Osteoblast (primary cell): ENCODE measurements at places on chromosomes 3 and 15. TPM values are rescaled to one million over a fixed set of nuclear protein-coding genes. Genes with fewer than 3 reads are reported as not detected.

TRIM42 gene
- not detected in 2 replicates for total RNA-seq

ATP13A5 gene
- total RNA-seq, result not detected in 2 replicates

CFAP161 gene
- total RNA-seq, result under 0.01 and 0.88 TPM in 2 replicates

COL6A6 gene
- total RNA-seq, result under 0.01 TPM in 2 replicates

TSC22D2 gene
- total RNA-seq, result 13.4 and 15.3 TPM in 2 replicates

LEKR1 gene
- total RNA-seq, result 0.36 and 1.5 TPM in 2 replicates

CD200 gene
- total RNA-seq, result 1.5 and 3.3 TPM in 2 replicates

SOX2 gene
- total RNA-seq, result not detected in 2 replicates

FHIT gene
- total RNA-seq, result 2.4 and 3.3 TPM in 2 replicates

GTF2E1 gene
- 13.0 and 14.4 TPM in 2 replicates for total RNA-seq

TMEM40 gene
- total RNA-seq, result not detected in 2 replicates

PLIN1 gene
- total RNA-seq, result under 0.01 TPM in 1 of 2 replicates, not detected in the other

LRRIQ4 gene
- under 0.01 and 0.29 TPM in 2 replicates for total RNA-seq

TAGLN3 gene
- total RNA-seq, result not detected in 2 replicates

SLC4A7 gene
- 203 and 281 TPM in 2 replicates for total RNA-seq

BTLA gene
- total RNA-seq, result 0.36 and 1.8 TPM in 2 replicates

SNURF gene
- 15.3 and 17.0 TPM in 2 replicates for total RNA-seq

RRP9 gene
- 18.0 and 20.6 TPM in 2 replicates for total RNA-seq

GCNT3 gene
- 0.72 and 1.2 TPM in 2 replicates for total RNA-seq

CASR gene
- not detected in 2 replicates for total RNA-seq

CIB2 gene
- total RNA-seq, result 1.5 and 2.2 TPM in 2 replicates

LIPH gene
- total RNA-seq, result not detected in 2 replicates

SLC22A13 gene
- 0.29 and 0.36 TPM in 2 replicates for total RNA-seq

PLA2G4D gene
- not detected in 2 replicates for total RNA-seq

VIPR1 gene
- total RNA-seq, result not detected in 2 replicates

ATP2C1 gene
- total RNA-seq, result 97.5 and 99.5 TPM in 2 replicates

SLC51A gene
- total RNA-seq, result not detected in 2 replicates

SHC4 gene
- 0.72 and 1.5 TPM in 2 replicates for total RNA-seq

PROK2 gene
- total RNA-seq, result not detected in 2 replicates

SUSD5 gene
- 10.9 and 11.2 TPM in 2 replicates for total RNA-seq

MINAR1 gene
- 2.1 and 2.5 TPM in 2 replicates for total RNA-seq

SSR3 gene
- 212 and 220 TPM in 2 replicates for total RNA-seq

RGMA gene
- total RNA-seq, result 2.5 and 3.2 TPM in 2 replicates

FBXL22 gene
- total RNA-seq, result 0.59 and 1.8 TPM in 2 replicates

RASGRP1 gene
- 0.36 and 0.59 TPM in 2 replicates for total RNA-seq

KNG1 gene
- total RNA-seq, result not detected in 2 replicates

ASB14 gene
- total RNA-seq, result not detected in 2 replicates

GPR171 gene
- not detected in 2 replicates for total RNA-seq

CFAP20DC gene
- total RNA-seq, result 2.2 and 4.7 TPM in 2 replicates

ACKR4 gene
- total RNA-seq, result 0.72 TPM in 1 of 2 replicates, not detected in the other

SLC6A6 gene
- total RNA-seq, result 76.6 and 86.5 TPM in 2 replicates

PHLDB2 gene
- 96.4 and 107 TPM in 2 replicates for total RNA-seq

HCLS1 gene
- 2.9 and 4.1 TPM in 2 replicates for total RNA-seq

TTC21A gene
- total RNA-seq, result 6.9 and 8.5 TPM in 2 replicates

CPNE4 gene
- total RNA-seq, result not detected in 2 replicates

GABRG3 gene
- not detected in 2 replicates for total RNA-seq

CHRD gene
- 0.29 and 0.36 TPM in 2 replicates for total RNA-seq

SMAD6 gene
- total RNA-seq, result 28.9 and 31.8 TPM in 2 replicates

DNAH12 gene
- total RNA-seq, result under 0.01 TPM in 2 replicates

NEK10 gene
- 58.6 and 69.8 TPM in 2 replicates for total RNA-seq

TMEM44 gene
- total RNA-seq, result 18.8 and 20.3 TPM in 2 replicates

GOLGA8J gene
- total RNA-seq, result 0.29 TPM in 1 of 2 replicates, not detected in the other

ZBTB20 gene
- 32.9 and 35.4 TPM in 2 replicates for total RNA-seq

FAM43A gene
- 14.7 and 17.0 TPM in 2 replicates for total RNA-seq

LXN gene
- total RNA-seq, result 96.9 and 114 TPM in 2 replicates

ANKUB1 gene
- under 0.01 TPM in 1 of 2 replicates, not detected in the other for total RNA-seq

CFAP100 gene
- total RNA-seq, result not detected in 2 replicates

POPDC2 gene
- total RNA-seq, result 1.1 and 1.8 TPM in 2 replicates

BUB1B gene
- total RNA-seq, result 2.2 and 4.1 TPM in 2 replicates

SLCO2A1 gene
- total RNA-seq, result under 0.01 and 0.36 TPM in 2 replicates
